ENCODE measurements at places on chromosomes 3 and 15. TPM values are rescaled to one million over a fixed set of nuclear protein-coding genes. Genes with fewer than 3 reads are reported as not detected.

The PIF1 gene
- total RNA-seq: 1.5 TPM

DNA sequence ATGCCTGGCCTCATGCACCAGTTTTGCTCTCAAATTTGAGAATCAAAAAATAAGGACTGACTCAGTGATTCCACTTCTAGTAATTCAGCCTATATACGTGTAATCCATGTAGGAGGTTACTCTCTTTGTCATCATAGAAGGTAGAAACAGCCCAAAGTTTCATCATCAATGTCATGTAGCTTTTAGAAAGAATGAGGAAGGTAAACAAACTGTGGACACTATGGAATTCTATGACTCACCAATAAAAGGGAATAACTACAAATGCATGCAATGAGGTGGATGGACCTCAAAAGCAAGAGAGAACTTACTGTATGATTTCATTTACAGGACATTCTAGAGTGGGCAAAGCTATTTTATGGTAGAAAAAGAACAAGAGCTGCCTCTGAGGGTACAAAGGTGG lies 93.2 kb upstream of the LRIG1 start:
- DNase-seq: no peak

The CAV3 gene
- not detected for total RNA-seq

- DNase-seq: no peak
These were observed 146.6 kb downstream of the FEZF2 start for GRCh38 chr3:62226601-62227339.

The STAB1 gene
- total RNA-seq: 0.40 TPM

- no peak for DNase-seq
These were observed 54.6 kb downstream of the WNT7A start for GRCh38 chr3:13825311-13825579.

DNA sequence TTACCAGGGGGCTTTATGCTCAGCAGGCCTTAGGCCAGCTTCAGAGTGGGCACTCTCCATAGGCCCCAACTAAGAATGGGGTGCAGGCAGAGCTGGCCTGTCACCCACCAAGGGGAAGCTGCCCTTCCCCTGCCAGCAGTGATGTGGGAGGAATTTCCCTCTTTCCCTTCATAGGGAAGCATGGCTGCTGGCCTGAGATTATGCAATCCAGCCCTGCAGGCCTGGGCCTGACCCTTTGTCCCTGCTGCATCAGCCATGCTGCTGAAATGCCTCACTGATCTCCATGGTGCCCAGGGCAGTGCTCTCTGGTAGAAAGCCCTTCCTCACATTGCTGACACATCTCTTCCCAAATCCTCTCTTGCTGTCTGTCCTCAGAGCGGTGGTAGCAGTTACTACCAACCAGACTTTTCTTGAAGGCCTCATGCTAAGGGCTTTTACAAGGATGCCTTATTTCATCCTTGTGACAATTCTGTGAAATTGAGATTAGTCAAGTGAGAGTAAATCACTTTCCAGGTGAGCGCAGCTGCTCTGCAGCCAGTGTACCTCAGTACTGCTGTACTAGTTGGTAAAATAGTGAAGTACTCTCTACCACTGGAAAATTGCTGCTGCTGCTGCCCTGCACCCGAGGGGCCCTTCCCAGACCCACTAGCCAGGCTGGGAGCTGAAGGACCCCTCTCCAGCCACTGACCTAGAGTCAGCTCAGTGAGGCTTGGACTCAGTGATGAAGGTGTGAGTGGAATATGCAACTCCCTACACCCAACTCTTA lies 33.8 kb downstream of the MRAS start:
- no peak for DNase-seq

DNA sequence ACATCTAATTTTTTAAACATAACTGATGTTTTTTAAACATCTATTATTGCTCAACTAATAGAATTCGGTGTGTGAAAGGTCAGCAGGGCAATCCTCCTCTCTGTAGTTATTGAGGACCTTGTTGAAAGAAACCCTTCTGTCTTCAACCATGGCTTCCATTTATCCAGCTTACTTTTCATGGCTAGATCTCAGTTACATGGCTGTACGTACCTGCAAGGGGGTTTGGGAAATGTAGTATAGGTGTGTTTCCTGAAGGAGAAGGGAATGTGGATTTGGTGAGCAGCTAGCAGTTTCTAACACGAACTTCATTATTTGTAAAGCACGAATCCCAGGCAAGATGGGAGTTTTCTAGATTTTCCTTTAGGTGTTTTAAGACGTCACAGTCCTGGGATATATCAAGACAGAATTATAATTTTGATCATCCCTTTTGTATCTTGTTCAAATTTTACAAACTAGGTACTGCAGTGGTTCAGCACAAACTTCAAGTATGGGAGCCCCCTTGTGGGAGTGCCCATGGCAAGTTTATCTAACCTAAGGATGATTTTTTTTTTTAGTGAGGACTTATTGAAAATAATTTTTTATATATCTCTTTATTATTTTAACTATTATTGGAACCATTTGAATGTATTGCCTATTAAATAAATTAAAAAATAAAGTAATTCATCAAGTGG lies 41.6 kb downstream of the FBXL2 start:
- DNase-seq: no peak

GRCh38 chr3:129602309-129602708 lies 4.2 kb downstream of the PLXND1 start:
- no peak for DNase-seq

The ZNF639 gene
- 41.1 TPM for total RNA-seq

Measured in activated T-cell treated with anti-CD3 and anti-CD28 coated beads, Interleukin-2, amount 50 U/mL, for 4 hours (primary cell).